Osteocyte (in vitro differentiated cells): ENCODE measurements at places on chromosomes 2 and 18. TPM values are rescaled to one million over a fixed set of nuclear protein-coding genes. Genes with fewer than 3 reads are reported as not detected.

DNA sequence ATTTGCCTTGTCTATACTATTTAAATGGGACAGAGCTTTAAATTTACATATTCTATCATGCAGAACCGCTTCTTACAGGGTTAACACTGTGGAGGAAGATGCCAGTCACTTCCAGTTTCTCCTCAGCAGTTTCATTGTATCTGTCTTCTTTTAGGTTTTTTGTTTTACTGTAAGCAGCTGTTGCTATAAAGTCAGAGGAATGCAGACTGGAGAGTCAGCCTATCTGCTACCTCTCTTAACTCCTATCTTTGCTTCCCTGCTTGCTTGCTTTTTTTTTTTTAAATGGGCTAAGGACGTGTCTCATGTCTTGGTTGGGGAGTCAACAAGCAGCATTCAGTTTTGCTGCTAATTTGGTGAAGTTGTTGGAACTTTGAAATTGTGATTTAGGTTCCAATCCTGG lies 8.9 kb downstream of the EPC2 start:
- peaks cover 38% of the 10 kb centered on the region for H3K4me1 ChIP-seq
- no peak overlapping the region for H3K27ac ChIP-seq
- DNase-seq, result no peak
- no peaks in the 10 kb centered on the region for H3K27me3 ChIP-seq
- no peak overlapping the region for H3K4me3 ChIP-seq

DNA sequence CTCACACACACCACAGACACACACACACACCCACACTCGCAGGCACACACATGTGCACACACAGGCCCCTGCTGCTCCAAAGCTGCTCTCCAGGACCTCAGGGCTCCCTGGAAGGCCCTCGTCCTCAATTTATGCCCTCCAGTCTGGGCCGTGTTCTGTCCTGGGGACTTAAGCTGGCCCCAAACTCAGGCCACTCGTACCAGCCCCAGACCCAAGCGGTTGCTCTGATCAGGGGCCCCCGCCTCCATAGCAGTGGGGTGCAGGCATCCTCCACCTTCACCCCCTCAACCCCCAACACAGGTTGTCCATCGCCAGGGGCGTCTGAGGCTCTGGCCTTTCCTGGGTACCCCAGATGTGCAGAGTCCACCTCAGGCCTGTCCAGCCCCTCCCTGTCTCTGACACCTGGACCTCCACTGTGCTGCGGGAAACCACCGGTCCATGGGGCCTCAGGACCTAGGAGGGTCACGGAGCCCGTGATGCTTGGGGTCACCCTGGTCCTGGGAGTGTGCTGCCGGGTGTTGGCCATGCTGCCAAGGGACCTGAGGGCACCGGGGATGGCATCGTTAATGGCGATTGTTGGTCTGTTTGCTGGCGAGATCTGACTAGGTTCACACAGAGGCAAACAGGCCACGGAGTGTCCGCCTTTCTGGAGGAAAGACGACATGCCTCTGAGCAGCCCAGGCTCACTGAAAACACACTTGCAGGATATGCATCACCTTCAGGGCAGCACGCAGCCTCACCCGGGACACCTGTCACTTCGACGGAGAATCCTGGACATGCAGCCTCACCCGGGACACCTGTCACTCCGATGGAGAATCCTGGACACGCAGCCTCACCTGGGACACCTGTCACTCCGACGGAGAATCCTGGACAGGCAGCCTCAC lies 155.6 kb downstream of the NDUFA10 start:
- DNase-seq, result peak; percentile 80
- H3K4me1 ChIP-seq, result no peaks in the 10 kb centered on the region
- no peak overlapping the region for H3K27ac ChIP-seq
- H3K27me3 ChIP-seq, result no peaks in the 10 kb centered on the region
- no peak overlapping the region for H3K4me3 ChIP-seq

Gene NMUR1
- not detected in 2 replicates for total RNA-seq

- H3K27me3 ChIP-seq, result no peaks in the 10 kb centered on the region
- no peak overlapping the region for H3K27ac ChIP-seq
- DNase-seq, result no peak
Observed at GRCh38 chr2:237790353-237790752, 8.2 kb upstream of the RBM44 start.

Gene ACMSD
- not detected in 2 replicates for total RNA-seq

- H3K36me3 ChIP-seq, result peaks cover 4% of the 10 kb centered on the region
- H3K27me3 ChIP-seq, result no peaks in the 10 kb centered on the region
- H3K4me1 ChIP-seq, result peaks cover 21% of the 10 kb centered on the region
- H3K27ac ChIP-seq, result no peak overlapping the region
- DNase-seq, result no peak
Observed at GRCh38 chr2:98459496-98460175, 15.0 kb downstream of the INPP4A start.

- no peak overlapping the region for H3K27ac ChIP-seq
- H3K4me1 ChIP-seq, result peaks cover 22% of the 10 kb centered on the region
- no peak for DNase-seq
- H3K36me3 ChIP-seq, result no peaks in the 10 kb centered on the region
- peaks cover 26% of the 10 kb centered on the region for H3K27me3 ChIP-seq
- H3K4me3 ChIP-seq, result no peak overlapping the region
Observed at GRCh38 chr2:127014630-127015029, 92.3 kb downstream of the BIN1 start.

DNA sequence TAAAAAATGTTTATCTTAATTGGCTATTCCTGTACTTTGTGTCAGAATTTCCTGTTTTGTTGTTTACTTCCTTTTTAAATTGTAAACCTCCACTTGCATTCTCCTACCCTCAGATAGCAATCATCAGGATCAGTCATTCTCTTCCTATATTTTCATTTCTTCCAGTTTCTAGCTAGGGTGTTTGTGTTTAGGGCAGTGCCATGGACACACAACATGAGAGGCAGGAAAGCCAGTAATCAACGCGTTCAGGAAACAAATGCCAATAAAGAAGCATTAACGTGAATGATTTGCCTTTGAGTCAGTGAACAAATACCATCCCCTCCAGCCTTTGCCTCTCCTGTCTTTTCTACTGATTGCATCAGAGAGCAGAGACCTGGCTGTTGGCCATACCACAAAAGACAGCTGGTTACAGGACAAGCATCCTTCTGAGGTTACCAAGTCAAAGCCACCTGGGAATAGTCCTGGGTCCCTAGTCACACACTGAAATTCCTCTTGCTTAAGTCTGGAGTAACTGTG lies 56.7 kb upstream of the FHL2 start:
- H3K36me3 ChIP-seq, result peaks cover 3% of the 10 kb centered on the region
- peak overlapping the region; percentile 91 for H3K27ac ChIP-seq
- DNase-seq, result peak; percentile 85

Gene RANBP2
- 52.8 and 58.6 TPM in 2 replicates for total RNA-seq

- no peak overlapping the region for H3K4me3 ChIP-seq
- H3K4me1 ChIP-seq, result peaks cover 1% of the 10 kb centered on the region
- H3K36me3 ChIP-seq, result no peaks in the 10 kb centered on the region
- H3K27ac ChIP-seq, result no peak overlapping the region
- DNase-seq, result peak; percentile 73
Observed at GRCh38 chr2:128416109-128416785, 97.6 kb upstream of the HS6ST1 start.

- H3K4me1 ChIP-seq, result peaks cover 23% of the 10 kb centered on the region
- DNase-seq, result no peak
- H3K4me3 ChIP-seq, result no peak overlapping the region
- H3K36me3 ChIP-seq, result no peaks in the 10 kb centered on the region
- no peaks in the 10 kb centered on the region for H3K27me3 ChIP-seq
Observed at GRCh38 chr2:30110773-30111172, 36.0 kb upstream of the YPEL5 start.

Gene FAHD2A
- 40.3 and 40.4 TPM in 2 replicates for total RNA-seq

GRCh38 chr2:67304300-67304890 lies 92.7 kb upstream of the ETAA1 start:
- no peak overlapping the region for H3K4me3 ChIP-seq
- no peak for DNase-seq
- no peaks in the 10 kb centered on the region for H3K27me3 ChIP-seq
- no peak overlapping the region for H3K27ac ChIP-seq

- DNase-seq, result no peak
- no peaks in the 10 kb centered on the region for H3K27me3 ChIP-seq
- H3K4me3 ChIP-seq, result no peak overlapping the region
- H3K27ac ChIP-seq, result no peak overlapping the region
- H3K36me3 ChIP-seq, result peaks cover under 1% of the 10 kb centered on the region
- H3K4me1 ChIP-seq, result peaks cover 3% of the 10 kb centered on the region
Observed at GRCh38 chr2:58938988-58939387, 697.9 kb upstream of the FANCL start.

GRCh38 chr18:25494888-25495287 lies 142.9 kb upstream of the ZNF521 start:
- peaks cover 5% of the 10 kb centered on the region for H3K4me1 ChIP-seq
- no peak overlapping the region for H3K27ac ChIP-seq
- peaks cover 23% of the 10 kb centered on the region for H3K27me3 ChIP-seq
- no peak overlapping the region for H3K4me3 ChIP-seq
- H3K36me3 ChIP-seq, result no peaks in the 10 kb centered on the region

Gene SLC8A1
- total RNA-seq, result 17.3 and 18.0 TPM in 2 replicates

Gene SLC5A7
- not detected in 2 replicates for total RNA-seq

Gene LIMS2
- 49.3 and 51.0 TPM in 2 replicates for total RNA-seq
